ENCODE measurements at places on chromosomes 3 and 15. TPM values are rescaled to one million over a fixed set of nuclear protein-coding genes. Genes with fewer than 3 reads are reported as not detected.

NAA50 gene
- 122 TPM for polyA plus RNA-seq

GOLGA8O gene
- polyA plus RNA-seq, result 0.17 TPM

CLDN18 gene
- not detected for polyA plus RNA-seq

MOBP gene
- polyA plus RNA-seq, result not detected

HOMER2 gene
- 14.9 TPM for polyA plus RNA-seq

KCNH8 gene
- polyA plus RNA-seq, result 0.01 TPM

ARNT2 gene
- polyA plus RNA-seq, result 0.34 TPM

SIDT1 gene
- 0.08 TPM for polyA plus RNA-seq

FBN1 gene
- 3.6 TPM for polyA plus RNA-seq

HESX1 gene
- polyA plus RNA-seq, result 0.31 TPM

PGBD4 gene
- 0.94 TPM for polyA plus RNA-seq

ZIC1 gene
- not detected for polyA plus RNA-seq

Data from mammary epithelial cell (primary cell).